ENCODE measurements at places on chromosomes 13 and 19. TPM values are rescaled to one million over a fixed set of nuclear protein-coding genes. Genes with fewer than 3 reads are reported as not detected.

CEACAM1 gene
- not detected for total RNA-seq

JUNB gene
- total RNA-seq: 87.1 TPM

AKT1S1 gene
- 119 TPM for total RNA-seq

IGSF23 gene
- not detected for total RNA-seq

RELB gene
- total RNA-seq: 6.4 TPM

ELSPBP1 gene
- total RNA-seq: not detected

ZNF763 gene
- total RNA-seq: 0.85 TPM

ATP4A gene
- total RNA-seq: not detected

Data from HFFc6 (cell line).